ENCODE measurements at places on chromosomes 2 and 18.

DNA sequence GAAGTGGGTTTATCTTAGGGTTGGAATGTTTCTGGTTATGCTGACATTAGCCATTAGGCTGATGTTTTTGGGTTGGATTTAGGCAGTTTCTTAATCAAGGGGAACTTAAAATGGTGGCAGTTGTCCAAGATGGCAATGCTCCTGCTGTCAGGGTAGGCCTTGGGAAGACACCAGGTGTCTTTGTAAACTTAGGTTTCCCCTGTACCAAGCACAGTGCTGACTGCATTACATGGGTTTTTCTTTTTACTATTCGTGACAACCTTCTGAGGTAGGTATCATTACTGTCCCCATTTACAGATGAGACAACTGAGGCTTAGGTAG is 528 bp upstream of the ATG16L1 start:
- no peak for DNase-seq

GRCh38 chr2:27077231-27077630 is 1.2 kb upstream of the EMILIN1 start:
- DNase-seq: no peak

DNA sequence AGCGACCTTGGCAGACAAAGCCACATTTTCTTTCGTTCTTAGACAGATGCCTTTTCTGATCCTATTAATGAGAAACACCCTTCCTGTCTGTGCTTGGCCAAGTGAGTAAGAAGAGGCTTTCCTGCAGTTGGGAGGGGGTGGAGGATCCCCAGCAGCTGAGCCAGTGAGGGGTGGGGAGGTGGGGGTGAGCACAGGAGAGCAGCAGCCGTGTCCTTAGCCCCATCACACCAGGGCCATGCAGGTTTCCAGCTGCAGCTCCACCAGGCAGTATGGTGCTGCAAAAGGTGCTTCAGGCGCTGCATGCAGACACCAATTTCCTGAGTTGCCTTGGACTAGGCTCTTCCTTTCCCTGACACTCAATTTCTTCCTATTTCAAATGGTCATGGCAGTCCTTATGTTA is 123.3 kb upstream of the SIX2 start:
- DNase-seq: no peak

DNA sequence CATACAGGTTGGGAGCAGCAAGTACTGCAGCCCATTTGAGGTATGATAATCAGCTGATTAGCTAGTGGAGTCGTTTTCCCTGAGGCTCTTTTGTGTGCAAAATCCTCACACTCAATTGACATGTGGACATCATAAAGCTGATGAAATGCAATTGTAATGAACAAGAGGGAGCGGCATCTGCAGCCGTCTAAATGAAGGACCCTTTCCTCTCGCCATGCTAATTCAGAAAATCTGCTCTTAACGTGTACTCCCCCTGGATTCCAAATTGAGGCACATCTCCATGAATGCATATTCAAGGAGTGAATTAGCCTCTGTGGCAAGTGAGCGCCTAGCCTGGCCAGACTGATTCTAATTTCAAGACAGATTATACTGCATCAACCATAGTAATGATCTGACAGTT is 260.9 kb upstream of the ATP5MC3 start:
- no peak for DNase-seq

- DNase-seq: no peak
These were observed 191.9 kb upstream of the CRIM1 start for GRCh38 chr2:36163520-36164254.

- peak; percentile 62 for DNase-seq
These were observed 57.7 kb upstream of the SEMA4C start for GRCh38 chr2:96927405-96928171.

DNA sequence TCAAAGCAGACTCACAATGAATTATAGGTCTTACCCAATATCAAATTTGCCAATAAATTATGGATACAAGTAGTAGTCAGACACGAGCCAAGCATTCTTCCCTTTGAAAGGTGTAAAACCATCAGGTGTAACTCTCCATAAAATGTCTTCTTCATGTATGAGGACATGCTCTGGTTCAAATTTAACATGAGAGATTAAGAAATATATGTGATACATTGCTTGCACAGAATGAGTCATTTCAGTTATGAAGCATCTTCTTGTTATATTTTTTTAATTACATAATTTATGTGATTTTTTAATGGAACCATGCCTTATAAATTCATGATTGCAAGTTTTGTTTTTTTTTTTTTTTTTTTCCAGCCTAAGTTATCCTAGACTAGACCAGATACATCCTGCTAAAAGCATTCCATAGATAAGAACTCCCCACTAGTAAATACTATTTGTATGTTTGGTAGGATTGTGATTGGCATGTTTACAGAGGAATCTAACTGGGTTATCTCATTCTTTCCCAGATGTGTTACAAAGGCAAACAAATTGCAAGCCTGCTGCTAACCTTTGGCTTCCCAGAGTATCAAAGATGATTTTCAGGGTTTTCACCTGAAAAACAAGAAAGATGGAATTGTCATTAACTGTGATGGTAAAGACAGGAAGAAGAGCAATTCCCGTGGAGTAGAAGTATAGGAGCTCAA is 621.9 kb downstream of the XIRP2 start:
- no peak for DNase-seq

- peak; percentile 57 for DNase-seq
These were observed 86.5 kb upstream of the ACAA2 start for GRCh38 chr18:49899657-49900330.

DNA sequence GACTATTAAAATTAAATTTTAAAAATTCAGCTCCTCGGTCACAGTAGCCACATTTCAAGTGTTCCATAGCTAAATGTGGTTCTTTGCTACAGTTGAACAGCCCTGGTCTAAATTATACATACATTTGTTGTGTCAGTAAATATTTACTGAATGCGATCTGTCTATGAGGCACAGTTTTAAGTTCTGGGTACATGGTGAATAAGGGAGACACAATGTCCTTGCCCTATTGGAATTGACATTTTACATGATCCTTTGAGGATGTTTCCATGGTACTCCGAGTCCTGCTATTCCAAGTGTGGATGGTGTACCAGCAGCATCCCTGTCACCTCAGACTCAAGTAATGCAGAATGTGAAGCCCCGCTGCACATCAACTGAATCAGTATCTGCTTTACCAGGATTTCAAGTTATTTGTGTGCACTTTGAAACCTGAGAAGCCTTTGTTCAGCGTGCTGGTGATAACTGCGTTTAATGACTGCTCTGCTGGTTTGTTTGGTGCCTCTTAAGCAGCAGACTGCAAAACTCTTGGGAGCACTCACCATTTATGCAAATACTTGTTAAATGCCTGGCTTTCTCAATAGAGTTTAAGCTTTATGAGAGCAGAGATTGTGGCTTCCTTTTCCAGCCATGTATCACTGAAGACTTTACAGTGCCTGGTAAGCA is 1.5 kb downstream of the GALNT1 start:
- DNase-seq: no peak

All from H7 (cell line).